CD4-positive, alpha-beta T cell (primary cell): ENCODE measurements at places on chromosomes 1 and 21. TPM values are rescaled to one million over a fixed set of nuclear protein-coding genes. Genes with fewer than 3 reads are reported as not detected.
A peak's percentile ranks its signal among the peaks of the same experiment; 100 is the strongest.

GRCh38 chr1:89574621-89575020 lies 50.0 kb downstream of the LRRC8B start:
- DNase-seq, result no peak

- no peak for DNase-seq
These were observed 5.9 kb downstream of the CD48 start for GRCh38 chr1:160705742-160706141.

DNA sequence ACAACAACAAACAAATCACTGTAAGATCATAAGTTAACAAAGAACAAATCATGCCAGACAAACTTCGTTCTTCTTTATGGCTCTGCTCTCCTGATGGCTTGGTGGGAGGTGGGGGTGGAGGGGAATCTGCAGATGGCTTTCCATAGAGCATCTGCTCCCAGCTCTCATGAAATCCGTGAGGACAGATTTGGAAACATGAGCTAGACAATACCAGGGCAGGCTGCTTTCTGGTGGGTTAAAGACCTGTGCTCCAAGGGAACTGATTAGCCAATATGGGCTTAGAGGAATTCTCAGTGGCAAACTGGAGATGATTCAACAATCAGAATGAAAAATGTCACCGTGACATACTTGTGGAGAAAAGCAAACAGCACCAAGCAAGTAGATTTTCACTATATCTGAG lies 69.4 kb upstream of the TLR5 start:
- DNase-seq, result no peak

GRCh38 chr1:75203415-75204277 lies 69.5 kb downstream of the LHX8 start:
- DNase-seq, result no peak

DNA sequence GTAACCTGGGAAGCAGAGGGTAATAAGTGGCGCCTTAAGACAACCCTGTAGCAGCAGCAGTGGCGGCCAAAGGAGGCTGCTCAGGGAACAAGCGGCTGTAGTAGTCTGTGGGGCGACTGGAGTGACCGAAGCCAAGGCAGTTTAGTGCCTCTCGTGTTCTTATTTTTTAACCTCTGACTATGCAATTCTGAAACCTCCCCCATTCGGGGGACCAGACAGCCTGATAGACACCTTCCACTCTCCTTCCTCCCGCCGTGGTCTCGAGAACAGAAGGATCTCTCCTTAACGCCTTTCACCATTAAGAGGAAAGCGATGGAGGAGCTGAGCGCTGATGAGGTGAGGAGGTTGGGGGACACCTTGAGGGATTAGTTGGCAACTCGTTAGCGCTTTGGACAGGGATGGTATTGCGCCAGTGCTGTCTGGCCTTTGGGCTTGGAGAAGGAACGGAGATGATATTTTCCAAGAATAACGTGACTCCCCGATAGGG lies 644 bp downstream of the UBE4B start:
- no peak for DNase-seq

- no peak for DNase-seq
These were observed 16.6 kb upstream of the CCDC181 start for GRCh38 chr1:169443923-169444322.

- no peak for DNase-seq
These were observed 96.5 kb downstream of the DTL start for GRCh38 chr1:212132025-212132424.

DNA sequence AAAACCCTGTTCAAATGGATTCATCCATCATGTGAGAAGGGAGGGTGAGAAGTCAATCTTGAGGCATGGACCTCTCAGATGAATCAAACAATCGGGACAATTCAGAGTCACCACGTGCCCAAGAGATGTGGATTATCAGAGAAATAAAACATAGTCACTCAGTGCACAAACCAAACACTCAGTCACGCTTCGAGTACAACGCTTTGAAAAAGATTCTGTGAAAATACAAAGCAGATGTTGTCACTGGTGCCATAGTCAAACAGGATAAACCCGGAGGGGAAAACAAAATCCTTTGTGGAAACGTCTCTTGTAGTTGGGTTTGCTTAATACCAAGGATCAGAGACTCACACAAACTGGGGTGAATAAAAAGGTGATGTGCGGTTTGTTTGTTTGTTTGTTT lies 188.4 kb downstream of the RRAGC start:
- DNase-seq, result no peak

GRCh38 chr21:16457498-16457897 lies 727.7 kb downstream of the USP25 start:
- DNase-seq, result no peak

DNA sequence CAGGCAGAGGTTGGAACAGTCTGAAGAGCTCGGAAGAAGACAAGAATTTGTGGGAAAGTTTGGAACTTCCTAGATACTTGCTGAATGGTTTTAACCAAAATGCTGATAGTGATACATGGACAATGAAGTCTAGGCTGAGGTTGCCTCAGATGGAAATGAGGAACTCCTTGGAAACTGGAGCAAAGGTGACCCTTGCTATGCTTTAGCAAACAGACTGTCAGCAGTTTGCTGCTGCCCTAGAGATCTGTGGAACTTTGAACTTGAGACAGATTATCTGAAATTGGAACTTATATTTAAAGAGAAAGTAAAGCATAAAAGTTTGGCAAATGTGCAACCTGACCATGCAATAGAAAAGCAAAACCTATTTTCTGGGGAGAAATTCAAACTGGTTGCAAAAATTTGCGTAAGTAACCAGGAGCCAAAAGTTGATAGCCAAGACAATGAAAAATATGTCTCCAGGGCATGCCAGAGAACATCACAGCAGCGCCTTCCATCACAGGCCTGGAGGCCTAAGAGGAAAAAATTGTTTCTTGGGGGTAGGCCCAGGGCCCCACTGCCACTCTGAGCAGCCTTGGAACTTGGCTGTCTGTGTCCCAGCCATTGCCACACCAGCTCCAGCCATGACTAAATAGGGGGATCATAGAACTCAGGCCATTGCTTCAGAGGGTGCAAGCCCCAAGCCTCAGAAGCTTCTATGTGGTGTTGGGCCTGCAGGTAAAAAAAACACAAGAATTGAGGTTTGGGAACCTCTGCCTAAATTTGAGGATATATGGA lies 675.3 kb downstream of the LTN1 start:
- no peak for DNase-seq

DNA sequence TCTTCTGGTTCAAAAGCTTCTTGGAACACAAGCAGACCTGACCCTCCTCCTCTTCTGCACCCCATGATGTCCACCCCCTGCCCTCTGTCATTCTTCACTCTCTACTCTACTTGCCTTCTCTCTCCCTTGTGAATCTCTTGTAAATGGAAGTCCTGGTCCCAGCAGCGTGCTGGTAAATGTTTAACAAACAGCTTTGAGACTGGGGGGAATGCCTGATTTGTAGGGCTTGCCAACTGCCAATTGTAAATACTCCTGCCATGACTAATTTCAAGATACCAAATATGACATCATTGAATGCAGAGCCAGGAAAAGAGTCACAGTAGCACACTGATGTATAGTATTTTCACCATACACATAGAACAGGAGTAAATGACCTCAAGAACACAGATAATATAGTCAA lies 40.9 kb upstream of the LRRN2 start:
- no peak for DNase-seq

- no peak for DNase-seq
These were observed 25.1 kb upstream of the B3GALT2 start for GRCh38 chr1:193211539-193211938.

GRCh38 chr1:10511494-10511885 lies 36.7 kb downstream of the PEX14 start:
- no peak for DNase-seq

DNA sequence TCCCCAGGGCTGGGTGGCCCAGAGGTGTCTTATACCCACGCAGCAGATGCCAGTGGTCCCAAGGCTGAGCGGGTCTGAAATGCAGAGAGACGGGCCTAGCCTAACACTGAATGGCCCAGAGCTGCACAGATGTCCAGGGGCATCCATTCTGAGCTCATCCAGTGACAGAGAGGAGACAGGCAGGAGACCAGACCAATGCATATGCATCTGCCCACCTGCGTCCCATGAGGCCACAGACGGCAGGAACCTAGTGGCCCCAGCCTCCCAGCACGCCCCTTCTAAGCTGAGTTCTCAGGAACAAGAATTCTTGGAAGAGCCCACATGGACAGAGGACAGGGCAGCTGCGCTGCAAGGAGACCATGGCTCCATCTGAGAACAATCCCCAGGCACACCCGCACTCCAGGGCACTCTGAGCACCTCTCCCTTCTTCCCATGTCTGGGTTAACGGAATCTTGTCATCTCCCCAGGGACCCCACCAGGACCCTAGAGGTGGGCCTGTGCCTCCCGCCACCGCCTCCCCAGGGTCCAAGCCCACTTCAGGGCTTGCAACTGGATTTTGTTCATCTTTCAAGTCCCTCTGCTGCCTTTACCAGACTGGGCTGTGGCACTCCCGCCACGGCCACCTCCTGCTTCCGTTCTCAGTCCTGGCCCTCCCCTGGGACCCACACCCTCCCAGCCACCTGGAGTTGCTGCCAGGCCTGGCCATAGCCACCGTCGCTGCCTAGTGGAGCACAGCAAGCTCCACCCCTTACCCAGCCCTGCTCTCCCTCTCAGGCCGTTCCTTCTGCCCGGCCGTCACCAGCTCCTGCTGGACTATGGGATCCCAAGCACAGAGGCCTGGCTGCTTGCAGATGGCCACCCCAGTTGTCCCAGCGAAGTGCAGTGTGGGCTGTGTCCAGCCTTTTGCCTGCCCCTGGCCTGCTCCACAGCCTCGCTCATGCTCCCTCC lies 3.3 kb downstream of the WNT3A start:
- DNase-seq, result no peak

GRCh38 chr21:34046917-34047316 lies 26.5 kb upstream of the MRPS6 start:
- no peak for DNase-seq

DNA sequence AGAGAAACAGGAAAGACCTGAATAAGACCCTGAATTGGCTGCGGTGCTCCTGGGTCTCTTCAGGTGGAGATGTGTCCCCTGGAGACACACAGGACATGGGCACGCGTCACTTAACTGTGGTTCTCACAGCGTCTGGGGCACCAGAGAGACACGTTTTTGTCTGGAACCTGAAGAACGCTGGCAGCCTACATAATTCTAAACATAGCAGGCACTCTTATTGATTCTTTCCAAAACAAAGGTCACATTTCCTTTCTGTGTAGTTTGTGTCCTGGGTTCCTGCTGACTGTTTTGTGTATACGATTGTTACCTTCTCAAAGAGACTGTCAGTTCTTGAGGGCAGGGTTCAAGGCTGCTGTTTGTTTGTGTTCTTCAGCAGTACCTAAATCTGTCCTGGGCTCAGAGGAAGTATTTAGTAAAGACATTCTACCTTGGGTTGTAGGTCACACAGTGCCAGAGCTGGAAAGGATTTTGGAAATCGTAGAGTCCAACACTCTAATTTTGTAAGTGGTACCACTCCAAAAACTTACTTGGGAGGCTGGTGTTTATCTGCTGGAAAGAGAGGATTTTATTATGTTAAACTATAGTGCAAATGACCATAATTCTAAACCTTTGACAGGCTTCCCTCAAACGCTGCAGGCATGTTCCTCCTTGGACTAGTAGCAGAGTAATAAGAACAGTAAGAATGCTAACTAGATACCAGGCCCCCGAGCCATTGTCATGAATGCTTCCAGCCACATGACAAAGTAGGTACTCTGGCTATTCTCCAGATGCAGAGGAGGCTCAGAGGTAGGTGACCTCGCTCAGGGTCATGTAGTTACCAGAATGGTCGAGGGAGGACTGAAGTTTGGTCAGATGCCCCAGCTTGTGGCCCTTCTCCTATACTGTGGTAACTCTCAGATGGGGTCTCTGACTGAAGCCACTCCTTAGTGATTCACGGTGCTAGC lies 164.3 kb downstream of the DHRS3 start:
- peak; percentile 30 for DNase-seq

DNA sequence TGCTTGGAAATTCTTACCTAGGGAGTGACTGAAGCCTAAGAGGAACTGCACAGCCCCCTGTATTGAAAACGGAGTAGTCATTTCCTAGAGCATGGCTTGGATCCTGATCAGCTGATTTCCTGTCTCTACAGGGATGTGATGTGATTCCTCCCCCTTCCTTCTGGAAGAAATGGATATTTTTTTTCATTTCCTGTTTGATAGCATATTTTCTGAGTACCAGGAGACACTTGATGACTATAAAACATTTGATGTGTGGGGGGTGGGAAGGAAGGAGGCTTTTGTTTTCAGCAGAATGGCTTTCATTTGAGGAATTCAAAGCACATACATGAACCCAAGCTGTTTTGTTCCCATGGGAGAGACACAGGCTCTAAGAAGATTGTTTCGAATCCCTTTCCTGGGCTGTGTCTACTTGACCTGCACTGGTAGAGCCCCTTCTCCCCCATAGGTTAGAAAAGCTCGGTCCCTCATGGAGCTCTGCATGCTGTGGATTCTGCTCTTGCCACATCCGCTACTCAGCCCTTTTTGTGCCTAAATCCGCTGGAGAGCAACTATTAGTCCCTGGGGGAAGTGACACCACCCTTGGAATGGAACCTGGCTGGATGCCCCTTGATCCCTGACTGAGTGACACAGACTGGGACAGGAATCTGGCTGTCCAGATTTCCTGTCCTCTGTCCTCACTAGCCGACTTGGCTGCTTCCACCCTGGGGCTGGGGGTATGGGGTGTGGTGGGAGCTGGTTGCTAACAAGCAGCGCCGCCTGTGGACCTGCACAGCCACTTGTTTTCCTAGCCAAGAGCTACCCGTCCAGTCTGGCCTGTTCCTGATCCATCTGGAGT lies 71.8 kb upstream of the MACF1 start:
- DNase-seq, result no peak

DNA sequence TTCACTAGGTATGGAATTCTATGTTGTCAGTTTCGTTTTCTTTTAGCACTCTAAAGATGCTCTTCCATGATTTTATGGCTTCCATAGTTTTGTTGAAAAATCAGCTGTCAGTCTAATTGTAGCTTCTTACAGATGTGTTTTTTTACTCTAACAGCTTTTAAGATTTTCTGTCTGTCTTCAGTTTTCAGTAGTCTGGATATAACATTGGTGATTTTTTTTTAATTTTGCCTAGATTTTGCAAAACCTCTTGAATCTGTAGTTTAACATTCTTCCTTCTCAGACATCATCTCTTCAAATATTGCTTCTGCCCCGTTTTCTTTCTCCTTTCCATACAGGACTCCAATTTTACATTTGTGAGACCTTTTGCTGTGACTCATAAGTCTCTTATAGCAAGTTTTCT lies 17.9 kb upstream of the DYRK1A start:
- no peak for DNase-seq

GRCh38 chr1:167710836-167711235 lies 10.9 kb upstream of the MPZL1 start:
- DNase-seq, result no peak

GRCh38 chr1:189175889-189176288 lies 1301.8 kb downstream of the BRINP3 start:
- no peak for DNase-seq

ENTREP3 gene
- total RNA-seq, result 8.3 TPM

GPN2 gene
- total RNA-seq, result 42.0 TPM

CHD5 gene
- total RNA-seq, result 0.34 TPM

SPRR4 gene
- total RNA-seq, result not detected

KIF26B gene
- total RNA-seq, result not detected

TRIM58 gene
- 0.16 TPM for total RNA-seq

POU3F1 gene
- 0.27 TPM for total RNA-seq

PPM1J gene
- 0.49 TPM for total RNA-seq
